ENCODE measurements at places on chromosomes 7 and 10. TPM values are rescaled to one million over a fixed set of nuclear protein-coding genes. Genes with fewer than 3 reads are reported as not detected.
A peak's percentile ranks its signal among the peaks of the same experiment; 100 is the strongest.

DNA sequence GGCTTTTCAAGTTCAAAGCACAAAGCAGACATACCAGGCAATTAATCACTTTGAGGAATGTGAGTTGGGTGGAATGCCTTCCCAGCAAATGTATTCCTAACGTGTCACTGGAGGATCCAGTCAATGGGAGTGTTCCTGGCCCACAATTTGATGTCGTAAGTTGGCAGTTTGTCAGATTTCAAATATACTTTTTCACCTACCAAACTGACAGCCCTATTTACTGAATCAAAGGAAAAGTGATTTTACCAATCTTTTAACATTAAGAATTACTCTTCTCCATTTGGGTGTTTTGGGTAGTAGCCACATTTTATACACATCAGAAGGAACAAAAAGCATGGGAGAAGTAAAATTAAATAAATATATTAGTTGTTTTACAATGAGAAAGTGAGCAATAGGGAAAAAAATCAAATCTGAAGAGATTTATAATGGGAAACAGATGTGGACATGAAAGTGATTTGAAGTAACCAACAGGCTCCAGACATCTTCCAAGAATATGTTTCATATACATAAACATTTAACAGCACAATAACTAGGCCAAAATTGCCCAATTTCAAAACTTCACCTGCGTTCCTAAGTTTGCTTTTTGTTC, 222.9 kb downstream of the MTERF1 start:
- H3K36me3 ChIP-seq, result no peaks in the 10 kb centered on the region
- no peak overlapping the region for H3K4me3 ChIP-seq
- H3K27me3 ChIP-seq, result no peaks in the 10 kb centered on the region
- DNase-seq, result no peak

DNA sequence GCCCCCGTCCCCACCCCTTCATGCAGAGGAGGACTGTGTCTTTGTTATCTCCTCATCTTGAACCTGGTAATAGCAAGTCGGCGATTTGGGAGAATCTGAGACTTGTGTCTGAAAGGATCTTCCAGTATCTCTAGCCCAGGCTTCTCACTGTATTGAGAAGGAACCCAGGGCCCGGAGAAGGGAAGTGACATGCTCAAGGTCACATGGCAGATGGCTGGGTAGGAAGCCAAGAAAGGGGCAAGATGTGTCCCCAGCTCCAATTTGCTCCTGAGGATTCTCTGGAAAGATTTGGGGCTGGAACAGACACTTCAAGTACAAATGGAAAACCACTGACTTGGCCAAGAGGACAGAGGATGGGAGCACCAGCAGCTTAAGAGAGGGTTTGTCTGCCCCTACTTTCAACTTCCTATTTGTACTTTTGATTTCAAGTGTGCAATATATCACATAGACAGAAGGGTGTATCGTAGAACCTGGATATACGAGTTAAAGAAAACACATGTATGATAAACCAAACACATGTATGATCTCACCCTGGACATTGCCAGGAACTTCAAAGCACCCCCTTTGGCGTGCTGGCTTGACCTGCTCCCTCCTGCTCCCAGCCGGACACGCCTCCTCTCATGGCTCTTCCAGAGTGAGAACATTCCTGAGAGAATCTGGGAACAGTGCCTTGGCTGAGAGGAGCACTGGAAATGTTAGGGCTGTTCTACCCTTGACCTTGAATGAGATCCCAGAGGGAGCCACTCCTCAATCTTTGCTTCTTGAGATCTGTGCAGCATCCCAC, 79.7 kb downstream of the CDH23 start:
- peaks cover 26% of the 10 kb centered on the region for H3K4me1 ChIP-seq
- no peak overlapping the region for H3K27ac ChIP-seq

The EPO gene
- not detected for total RNA-seq

GRCh38 chr7:130008941-130009847, 42.0 kb downstream of the ZC3HC1 start:
- H3K27ac ChIP-seq, result no peak overlapping the region
- no peak for DNase-seq
- H3K27me3 ChIP-seq, result no peaks in the 10 kb centered on the region
- no peaks in the 10 kb centered on the region for H3K36me3 ChIP-seq

DNA sequence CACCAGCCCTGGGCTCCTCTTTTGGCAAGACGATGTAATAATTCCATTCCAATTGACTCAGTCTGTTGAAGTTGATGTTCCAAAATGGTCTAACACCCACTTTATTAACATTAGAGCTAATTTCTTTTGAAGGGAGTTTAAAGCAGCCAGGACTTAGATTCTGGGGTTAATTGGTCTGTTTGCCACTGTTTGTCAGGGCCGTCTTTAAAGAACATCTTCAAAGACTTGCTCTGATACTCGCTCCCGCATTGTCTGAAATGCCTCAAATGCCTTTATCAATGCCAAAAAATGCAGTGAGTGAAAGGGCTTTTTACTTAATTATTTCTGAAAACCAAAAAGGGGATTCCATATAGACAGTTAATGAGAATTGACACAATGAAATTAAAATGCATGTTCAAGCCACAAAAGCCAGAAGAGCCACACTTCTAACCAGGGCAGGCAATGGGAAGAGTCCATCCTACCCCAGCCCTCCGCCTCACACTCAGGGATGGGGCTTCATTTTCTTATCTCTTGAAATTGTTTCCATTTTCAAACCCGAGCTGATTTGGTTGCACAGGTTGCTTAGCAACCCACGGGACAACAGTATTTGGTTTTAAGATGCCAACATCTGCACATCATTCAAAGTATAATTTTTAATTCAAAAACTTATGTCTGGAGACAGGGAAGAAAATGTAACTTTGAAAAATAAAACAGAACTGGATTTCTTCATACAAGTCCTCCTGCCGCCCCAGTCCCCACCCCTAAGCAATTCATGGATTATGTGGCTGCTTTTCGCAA, 163.0 kb downstream of the FGFR2 start:
- H3K27me3 ChIP-seq, result no peaks in the 10 kb centered on the region
- no peak overlapping the region for H3K27ac ChIP-seq
- DNase-seq, result no peak
- H3K4me1 ChIP-seq, result peaks cover 5% of the 10 kb centered on the region
- H3K4me3 ChIP-seq, result no peak overlapping the region

DNA sequence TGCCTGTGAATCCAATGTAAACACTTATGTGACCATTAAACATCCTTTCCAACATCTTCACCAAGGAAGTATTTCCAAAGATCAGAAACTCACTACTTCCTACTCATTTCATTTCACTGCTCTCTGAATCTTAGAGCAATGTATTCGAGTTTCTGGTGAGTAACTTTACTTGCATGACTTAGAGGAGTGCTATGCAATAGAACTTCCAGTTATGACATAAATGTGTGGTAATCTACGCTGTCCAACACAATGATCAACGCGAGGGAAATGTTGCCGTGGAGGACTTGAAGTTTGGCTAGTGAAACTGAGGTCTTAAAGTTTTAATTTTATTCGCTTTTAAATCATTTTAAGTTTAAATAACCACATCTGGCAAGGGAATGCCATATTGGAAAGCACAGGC, 1326.3 kb downstream of the XPNPEP1 start:
- H3K4me3 ChIP-seq, result no peak overlapping the region
- H3K36me3 ChIP-seq, result no peaks in the 10 kb centered on the region
- no peaks in the 10 kb centered on the region for H3K27me3 ChIP-seq
- H3K4me1 ChIP-seq, result no peaks in the 10 kb centered on the region

GRCh38 chr10:28463141-28463540, 69.8 kb upstream of the WAC start:
- DNase-seq, result no peak
- no peaks in the 10 kb centered on the region for H3K4me1 ChIP-seq
- no peaks in the 10 kb centered on the region for H3K36me3 ChIP-seq
- no peaks in the 10 kb centered on the region for H3K27me3 ChIP-seq
- no peak overlapping the region for H3K4me3 ChIP-seq

DNA sequence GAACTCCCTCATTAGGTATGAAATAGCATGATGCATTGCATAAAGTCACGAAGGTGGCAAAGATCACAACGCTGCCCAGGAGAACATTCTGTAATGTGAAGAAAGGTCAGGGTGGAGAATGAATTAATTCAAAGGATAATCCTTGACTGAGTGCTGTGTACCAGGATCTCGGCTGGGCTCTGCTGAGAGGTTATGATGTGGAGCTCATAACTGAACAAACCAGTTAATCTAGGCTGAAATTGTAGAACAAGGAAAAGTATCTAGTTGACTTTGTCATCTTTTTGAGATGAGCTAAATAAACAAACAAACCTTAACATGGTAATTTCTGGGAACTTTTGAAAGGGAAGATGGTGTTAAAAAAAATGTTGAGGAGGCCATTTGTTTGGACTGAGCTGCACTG, 6.1 kb downstream of the MSMB start:
- H3K27me3 ChIP-seq, result no peaks in the 10 kb centered on the region
- no peaks in the 10 kb centered on the region for H3K36me3 ChIP-seq
- H3K27ac ChIP-seq, result no peak overlapping the region

The AKR1C8 gene
- 0.80 TPM for total RNA-seq

DNA sequence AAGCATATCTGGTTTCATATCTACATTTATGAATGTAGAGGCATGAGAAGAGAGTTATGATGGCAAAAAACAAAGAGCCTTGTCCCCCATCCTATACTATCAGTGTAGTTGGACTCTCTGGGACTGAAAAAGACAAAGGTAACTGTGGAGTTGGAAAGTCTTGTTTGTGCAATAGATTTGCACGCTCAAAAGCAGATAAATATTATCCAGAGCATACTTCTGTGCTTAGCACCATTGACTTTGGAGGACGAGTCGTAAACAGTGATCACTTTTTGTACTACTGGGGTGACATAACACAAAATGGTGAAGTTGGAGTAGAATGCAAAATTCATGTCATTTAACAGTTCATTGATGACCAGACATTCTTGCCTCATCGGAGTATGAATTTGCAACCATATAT, 85.2 kb upstream of the EGFR start:
- no peaks in the 10 kb centered on the region for H3K36me3 ChIP-seq
- H3K4me3 ChIP-seq, result peak overlapping the region; percentile 42
- H3K27ac ChIP-seq, result no peak overlapping the region
- no peaks in the 10 kb centered on the region for H3K27me3 ChIP-seq
- H3K4me1 ChIP-seq, result peaks cover 2% of the 10 kb centered on the region
- DNase-seq, result no peak
